ENCODE measurements at places on chromosomes 4 and X.
A peak's percentile ranks its signal among the peaks of the same experiment; 100 is the strongest.

DNA sequence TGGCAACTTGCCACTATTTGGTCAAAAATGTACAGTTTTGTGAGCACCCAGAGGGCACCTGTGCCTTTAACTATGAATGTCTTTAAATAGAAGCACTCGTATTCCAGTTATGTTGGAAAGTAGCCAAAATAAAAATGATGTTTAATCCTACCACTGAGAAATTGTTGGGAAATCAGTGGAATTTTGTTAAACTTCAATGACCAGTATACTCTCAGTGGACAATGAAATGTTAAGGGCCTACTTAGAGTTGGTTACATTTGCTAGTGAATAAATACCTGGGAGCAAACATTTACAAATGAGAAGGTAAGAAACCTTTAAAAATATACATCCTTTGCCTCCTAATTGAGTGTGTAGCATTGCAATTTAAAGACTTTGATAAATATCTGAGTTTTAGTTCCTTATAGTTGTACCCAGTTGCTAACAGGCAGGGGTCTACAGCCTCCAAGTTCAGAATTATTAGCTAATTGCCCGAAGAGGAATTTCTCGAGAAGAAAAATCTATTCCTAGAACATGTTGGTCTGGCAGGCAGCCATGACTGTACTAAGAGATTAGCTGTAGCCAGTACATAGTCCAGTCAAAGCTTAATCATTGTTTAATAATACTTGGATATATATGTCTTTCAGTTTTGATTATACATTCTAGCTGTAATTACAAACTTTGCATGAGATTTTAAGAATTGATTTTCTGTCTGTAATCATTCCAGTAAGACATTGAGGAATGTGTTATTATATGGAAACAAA, 93.2 kb downstream of the IL1RAPL2 start:
- DNase-seq, result no peak

GRCh38 chrX:13716455-13716854, 18.0 kb downstream of the TRAPPC2 start:
- no peak for DNase-seq

DNA sequence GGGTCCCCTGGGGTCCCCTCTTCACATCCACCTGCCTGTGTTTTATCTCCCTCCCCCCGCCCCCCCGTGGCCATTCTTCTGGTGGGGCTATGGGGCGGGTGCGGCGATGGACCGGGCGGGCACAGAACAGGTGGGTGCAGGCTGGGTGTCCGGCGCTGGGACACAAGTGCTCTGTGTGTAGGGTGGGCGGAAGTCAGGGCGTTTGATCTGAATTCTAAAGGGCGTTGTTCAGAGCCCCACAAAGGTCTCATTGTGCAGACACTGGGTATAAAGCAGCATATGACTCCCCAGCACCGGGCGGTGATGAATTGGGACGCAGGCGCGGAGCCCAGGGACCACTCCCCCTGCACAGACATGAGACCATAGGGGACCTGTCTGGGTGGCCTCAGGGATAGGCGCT, at the start of gene GJB1:
TSS of gene GJB1 (plus strand) at position 296 of the 400 bp plus-strand sequence. CDS start 484 bp downstream, outside the sequence.
- DNase-seq, result no peak

DNA sequence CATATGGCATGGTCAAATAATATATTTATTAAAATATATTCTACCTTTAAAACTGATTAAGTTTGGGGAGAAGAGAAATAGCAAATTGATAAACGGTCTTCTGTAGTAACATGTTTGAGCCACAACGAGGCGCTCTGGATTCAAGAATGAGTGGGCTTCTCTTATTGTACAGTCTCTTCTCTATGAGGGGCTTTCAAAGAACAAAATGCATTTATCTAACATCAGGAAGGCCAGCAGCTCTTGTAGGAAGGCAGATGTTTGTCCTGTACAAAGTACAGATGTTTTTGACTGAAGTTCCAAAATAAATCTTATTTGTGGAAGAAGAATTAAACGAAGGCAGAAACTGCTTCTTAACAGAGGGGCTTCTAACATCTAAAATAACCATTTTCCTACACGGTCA, 153.6 kb downstream of the RASL11B start:
- peak; percentile 37 for DNase-seq

GRCh38 chr4:84792366-84793301, 173.9 kb downstream of the WDFY3 start:
- DNase-seq, result peak; percentile 34

GRCh38 chr4:75696071-75696470, 22.9 kb upstream of the G3BP2 start:
- no peak for DNase-seq

GRCh38 chr4:159290321-159291030, 187.6 kb downstream of the RAPGEF2 start:
- DNase-seq, result no peak

GRCh38 chr4:85142451-85142850, 176.0 kb upstream of the WDFY3 start:
- DNase-seq, result no peak
